GM19239 (cell line): ENCODE measurements at places on chromosomes 2 and 18.

DNA sequence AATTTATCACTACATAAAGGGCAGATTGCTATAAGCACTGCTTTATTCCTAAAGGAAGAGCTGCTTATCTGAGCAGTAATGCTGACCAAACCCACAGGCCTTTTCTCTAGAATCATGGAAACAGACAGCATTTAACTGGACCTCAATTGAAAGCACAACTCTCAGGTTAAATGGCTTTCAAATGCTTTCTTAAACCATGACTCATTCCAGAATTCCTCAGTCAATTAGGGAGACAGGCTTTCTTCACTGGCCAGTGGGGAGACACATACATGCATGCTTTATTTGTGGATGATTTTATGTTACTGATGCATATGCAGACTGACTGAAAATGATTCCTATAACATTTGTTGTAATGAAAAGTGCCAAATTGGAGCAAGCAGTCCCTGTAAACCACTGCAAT is 114.6 kb downstream of the ACVR1 start:
- no peak for DNase-seq

DNA sequence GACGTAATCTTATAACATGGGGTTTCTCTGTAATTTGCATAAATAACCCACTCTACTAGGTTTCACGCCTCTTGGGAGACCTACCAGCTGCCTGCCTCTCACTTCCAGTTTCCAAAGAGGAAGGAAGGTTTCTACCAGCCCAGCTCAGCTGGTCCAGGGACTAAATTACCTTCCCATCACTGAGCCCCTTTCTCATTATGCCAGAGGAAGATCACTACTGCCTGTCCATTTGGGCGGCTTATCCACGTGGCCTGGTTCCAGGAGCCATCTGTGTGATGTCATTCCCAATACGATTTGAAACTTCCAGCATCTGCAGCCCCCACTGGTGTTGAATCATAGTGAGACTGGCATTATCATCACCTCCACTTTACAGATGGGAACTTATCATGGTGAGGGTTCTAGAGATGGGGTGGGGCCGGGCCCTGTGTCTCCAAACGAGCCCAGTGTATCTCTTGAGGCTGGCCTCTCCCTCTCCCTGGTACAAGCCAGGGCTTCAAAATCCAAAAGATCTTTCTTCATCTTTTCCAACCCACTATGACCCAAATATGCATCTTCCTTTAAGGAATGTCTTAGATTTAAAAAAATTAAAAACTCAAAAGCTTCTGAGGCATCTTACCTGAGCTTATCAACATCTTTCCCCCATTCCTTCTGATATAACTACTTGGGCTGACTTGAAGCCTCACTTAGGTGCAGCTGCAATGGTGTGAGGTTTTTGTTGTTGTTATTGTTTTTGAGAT is 140.8 kb downstream of the DDX1 start:
- DNase-seq: peak; percentile 65

DNA sequence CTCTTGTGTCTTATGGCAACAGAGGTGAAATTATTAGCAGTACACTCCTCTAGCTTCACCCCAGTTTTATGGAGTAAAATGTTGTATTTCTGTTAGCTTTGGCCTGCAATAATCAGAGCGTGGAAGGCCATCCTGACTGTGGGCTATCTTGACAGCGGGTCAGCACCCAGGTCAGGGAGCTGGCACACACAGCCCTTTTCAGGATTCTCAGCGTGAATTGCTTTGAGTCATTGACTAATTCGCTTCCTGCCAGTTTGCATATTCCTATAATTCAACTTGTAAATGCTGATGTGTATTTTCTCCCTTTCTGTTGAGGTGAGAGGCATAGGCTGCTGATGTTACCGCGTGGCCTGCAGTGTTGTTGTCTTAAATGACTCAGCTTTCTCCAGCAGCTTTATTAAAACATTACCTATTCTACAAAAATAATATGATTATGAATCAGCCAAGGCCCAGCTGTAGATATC is 109.6 kb upstream of the EML6 start:
- no peak for DNase-seq

DNA sequence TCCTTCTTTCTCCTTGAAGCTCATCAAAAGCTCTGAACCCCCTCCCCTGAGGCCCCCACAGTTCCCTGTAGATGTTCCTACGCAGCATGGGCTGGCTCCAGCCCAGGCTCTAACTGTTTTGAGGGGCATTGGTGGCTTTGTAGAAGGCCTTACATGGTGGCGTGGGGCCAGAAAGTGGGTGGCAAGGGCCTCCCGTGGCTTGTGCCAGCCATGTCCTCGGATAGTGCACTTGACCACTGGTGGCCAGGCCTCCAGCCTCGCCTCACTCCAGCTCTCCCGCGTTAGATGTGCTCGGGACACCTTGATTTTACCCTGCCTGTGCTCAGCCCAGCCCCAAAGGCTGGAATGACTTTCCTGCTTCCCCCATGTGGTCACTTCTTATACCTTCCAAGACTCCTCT is 92.9 kb downstream of the TWIST2 start:
- no peak for DNase-seq

GRCh38 chr18:47284721-47285395 is 33.4 kb upstream of the SKOR2 start:
- DNase-seq: no peak

DNA sequence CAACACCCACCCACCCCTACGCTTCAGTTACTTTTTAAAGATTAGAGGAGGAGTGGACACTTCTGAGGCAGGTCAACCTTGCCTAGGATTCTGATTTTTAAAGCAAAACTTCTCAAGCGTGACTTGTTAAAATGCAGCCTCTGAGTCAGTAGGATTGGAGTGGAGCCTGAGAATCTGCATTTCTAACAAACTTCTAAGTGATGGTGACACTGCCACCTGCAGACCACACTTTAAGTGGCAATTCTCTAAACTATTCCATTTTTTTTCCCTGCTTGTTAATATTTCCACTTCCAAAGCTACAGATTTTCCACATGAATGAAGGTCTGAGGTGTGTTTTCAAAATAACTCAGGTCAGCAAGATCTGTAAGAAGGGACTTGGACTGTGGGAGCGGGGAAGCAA is 171.1 kb upstream of the CCDC150 start:
- no peak for DNase-seq

DNA sequence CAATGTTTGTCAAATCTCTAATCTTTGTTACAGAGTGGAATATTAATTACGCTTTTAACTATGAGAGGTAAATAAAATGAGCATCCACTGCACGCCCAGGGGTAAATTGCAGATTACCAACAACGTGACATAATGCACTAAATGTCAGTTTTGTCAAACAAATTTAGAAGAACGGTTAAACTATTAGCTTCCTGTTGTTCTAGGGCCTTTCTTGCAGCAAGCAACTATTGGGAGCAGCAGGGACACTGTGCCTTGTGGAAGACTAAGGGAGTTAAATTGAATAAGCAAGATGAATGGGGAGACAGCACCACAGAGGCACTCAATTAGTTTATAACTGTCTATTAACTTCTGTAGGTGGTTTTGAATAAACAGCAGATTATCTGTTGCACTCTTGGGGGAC is 391.0 kb upstream of the RAB12 start:
- no peak for DNase-seq

- DNase-seq: no peak
Measured at GRCh38 chr2:222134654-222135053, 164.1 kb downstream of the PAX3 start.

GRCh38 chr2:238162251-238162845 is 3.6 kb downstream of the ERFE start:
- no peak for DNase-seq

- no peak for DNase-seq
Measured at GRCh38 chr2:186422226-186422625, 63.8 kb upstream of the ZC3H15 start.

- DNase-seq: no peak
Measured at GRCh38 chr18:58612315-58613055, 16.4 kb downstream of the ALPK2 start.

DNA sequence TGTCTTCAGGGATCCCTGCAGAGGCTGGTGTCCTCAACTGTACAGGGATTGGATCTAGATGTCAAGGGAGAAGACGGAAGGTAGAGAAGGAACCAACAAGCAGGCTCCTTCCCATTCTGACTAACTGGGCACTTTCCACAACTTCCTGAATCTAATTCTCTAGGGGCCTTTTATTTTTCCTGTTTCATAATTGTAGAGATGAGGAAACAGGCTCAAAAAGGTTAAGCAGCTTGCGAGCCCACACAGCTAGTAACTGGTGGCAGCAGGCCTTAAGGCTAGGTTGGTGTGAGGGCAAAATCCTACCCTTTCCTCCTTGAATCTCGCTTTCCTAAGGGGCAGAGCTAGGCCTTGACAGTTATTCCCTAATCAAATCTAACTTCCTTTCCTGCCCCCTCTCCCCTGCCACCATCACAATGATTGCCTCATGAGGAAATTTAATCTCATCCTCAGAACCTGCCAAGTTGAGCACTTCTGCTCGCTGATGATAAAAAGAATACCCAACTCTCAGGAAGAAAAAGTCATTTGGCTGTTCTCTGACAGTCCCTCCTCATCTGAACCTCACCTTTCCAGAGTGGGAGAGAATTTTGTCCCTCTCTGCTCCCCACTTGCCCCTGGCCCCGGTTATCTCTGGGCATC is 35.7 kb upstream of the POLE4 start:
- DNase-seq: no peak
